ENCODE measurements at places on chromosomes 1 and 21.

GRCh38 chr1:244154872-244155531 lies 103.9 kb downstream of the ZBTB18 start:
- DNase-seq, result no peak

DNA sequence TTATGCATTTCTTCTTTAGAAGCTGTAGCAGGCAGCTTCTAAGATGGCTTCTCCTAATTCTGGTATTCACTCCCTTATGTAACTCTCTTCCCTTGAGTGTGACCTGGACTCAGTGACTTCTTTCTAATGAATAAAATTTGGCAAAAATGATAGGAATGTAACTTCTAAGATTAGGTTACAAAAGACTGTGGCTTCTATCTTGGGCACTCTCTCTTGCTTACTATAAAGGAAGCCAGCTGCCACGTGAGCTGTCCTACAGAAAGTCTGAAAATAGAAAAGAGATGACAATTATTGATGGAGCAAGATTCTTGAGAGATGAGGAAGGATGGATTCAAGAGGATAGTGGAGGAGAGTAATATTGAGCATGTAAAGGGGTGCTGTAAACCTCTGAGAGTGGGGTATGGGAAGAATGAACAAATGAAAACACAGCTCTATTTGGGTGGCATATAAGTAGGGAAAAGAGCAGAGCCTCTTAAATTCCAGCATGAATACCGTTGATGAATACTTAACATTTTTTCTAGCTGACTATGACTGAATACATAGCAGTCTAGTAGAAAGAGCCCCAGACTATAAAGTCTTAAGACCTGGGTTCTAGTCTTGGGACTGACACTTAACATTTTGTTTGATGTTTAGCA lies 5.5 kb downstream of the TSEN15 start:
- DNase-seq, result peak; percentile 63

DNA sequence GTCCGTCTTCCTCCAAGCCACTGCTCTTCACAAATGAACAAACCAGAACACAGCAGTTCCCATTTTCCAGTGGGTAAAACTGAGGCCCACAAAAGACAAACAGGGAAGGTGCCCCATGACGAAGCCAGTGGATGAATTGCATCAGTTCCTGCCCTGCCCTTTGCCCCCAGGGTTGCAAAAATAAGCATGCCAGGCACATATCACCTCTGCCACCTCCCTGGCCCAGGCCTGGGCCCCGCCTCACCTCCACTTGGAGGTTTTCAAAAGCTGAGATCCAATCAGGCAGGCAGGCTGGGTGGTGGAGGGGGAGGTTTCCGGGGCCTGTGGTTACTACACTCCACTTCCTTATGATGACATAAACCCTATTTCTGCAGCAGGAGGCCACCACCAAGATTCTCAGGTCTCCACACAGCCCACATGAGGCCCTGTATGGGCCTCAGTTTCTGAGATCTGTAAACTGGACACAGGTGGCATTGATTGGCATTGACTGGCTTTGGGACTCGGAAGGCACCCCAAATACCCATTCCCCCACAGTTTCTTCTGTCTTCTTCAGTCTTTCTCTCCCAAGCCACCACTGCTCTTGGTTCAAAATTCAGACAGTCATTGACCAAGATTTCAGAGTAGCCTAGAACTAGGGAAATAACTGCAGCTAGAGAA lies 4.1 kb downstream of the KIF21B start:
- DNase-seq, result peak; percentile 49

GRCh38 chr21:28805885-28806284 lies 186.8 kb downstream of the LTN1 start:
- DNase-seq, result peak; percentile 59

- DNase-seq, result no peak
Measured at GRCh38 chr1:39294531-39294930, 90.0 kb downstream of the MACF1 start.

DNA sequence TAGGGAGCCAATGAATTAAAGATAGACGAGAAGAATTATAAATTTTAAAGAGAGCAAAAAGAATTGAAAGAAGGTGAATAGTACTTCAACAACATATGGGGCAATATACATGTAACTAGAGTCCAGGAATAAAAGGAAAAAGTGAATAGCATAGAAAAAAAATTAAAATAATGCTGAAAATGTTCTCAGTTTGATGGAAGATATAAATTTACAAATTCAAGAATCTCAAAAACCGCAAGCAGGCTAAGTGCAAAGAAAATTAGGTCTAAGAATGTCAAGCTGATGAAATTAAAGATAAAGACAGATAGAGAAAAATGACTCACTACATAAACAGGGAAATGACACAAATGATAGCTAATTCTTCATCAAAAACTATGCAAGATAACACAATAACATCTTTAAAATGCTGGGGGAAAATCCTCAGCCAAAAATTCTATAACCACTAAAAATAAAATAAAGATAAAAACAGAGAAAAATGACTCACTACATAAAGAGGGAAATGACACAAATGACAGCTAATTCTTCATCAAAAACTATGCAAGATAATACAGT lies 326.3 kb downstream of the TBX15 start:
- no peak for DNase-seq

DNA sequence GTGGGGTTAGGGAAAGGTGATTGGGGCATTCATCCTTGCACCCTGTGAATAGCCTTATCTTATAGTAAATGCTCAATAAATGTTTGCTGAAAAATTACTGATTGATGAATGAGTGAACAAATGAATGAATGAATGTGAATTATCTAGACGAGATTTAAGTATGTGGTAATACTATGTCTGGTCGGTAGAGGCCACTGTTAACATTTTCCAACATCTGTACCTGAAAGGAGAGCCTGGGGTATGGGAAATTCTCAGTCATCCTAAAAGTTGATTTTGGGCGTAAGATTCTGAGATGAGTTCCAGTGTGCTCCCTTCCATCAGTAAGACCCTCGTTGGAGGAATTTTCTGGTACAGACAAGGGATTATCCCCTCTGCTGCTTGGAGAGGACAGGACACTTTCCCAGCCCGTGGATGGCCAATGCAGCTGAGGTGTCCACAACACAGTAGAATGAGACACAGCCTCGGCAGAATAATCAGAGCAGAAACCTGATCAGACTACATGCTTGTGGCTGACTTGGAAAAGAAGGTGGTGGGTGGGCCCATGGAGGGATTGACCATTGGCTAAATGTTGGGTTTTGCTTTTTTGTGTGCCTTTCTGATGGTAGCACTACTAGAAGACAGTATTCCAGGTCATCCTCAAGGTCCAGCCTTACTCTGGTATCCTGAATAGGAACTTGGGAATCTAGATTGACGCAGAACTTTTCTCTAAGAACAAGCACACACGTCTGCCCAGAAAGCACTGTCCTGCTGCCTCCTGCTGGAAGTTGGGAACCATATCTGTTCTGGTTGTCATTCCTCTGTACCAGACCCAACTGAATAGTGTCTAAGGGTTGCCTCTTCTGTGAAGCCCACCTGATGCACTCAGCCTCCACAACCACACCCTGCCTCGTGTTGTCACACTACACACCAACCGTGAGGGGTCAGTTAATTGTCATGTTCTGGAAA lies 262.0 kb downstream of the TNR start:
- DNase-seq, result peak; percentile 37
